Caco-2 (cell line): ENCODE measurements at places on chromosomes 13 and 19. TPM values are rescaled to one million over a fixed set of nuclear protein-coding genes. Genes with fewer than 3 reads are reported as not detected.

DNA sequence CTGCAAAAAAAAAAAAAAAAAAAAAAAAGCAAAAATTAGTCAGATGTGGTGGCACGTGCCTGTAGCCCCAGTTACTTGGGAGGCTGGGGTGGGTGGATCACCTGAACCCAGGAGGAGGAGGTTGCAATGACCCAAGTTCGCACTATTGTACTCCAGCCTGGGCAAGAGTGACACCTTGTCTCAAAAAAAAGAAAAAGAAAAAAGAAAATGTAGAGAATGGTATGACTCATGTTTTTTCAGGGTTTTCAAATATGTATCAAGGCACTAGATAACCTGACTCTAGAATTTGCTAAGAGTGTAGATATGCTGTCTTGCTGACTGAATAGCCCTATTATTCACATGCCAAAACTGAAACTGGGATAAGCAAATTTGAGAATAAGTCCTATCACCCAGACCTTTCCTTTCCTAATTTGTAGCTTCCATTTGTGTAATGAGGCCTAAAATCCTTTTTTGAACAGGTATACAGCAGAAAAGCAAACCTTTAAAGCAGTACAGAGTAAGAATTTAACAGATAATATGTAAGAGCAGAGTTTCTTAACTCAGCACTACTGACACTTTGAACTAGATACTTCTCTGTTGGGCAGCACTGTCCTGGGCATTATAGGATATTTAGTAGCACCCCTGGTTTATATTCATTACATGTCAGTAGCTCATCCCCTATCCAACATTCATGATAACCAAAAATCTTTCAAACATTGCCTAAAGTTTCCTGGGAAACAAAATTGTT is 108.6 kb downstream of the ELF1 start:
- no peak for DNase-seq

Gene TNFRSF19
- total RNA-seq: 63.4 and 66.4 TPM in 2 replicates

DNA sequence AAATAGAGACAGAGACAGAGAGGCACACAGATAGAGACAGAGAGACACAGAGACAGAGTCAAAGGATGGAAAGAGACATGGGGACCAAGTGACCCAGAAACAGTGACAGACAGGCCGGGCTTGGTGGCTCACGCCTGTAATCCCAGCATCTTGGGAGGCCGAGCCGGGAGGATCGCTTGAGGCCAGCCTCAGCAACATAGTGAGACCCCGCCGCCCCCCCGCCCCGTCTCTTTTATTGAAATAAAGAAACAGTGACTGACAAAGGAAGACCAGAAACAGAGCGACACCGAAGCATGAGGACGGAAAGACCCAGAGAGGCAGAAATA is 848 bp upstream of the NECTIN2 start:
- no peak for DNase-seq

Gene SHC2
- 1.3 and 2.4 TPM in 2 replicates for total RNA-seq

- DNase-seq: no peak
Measured at GRCh38 chr13:94325650-94326049, 153.8 kb downstream of the DCT start.

- DNase-seq: no peak
Measured at GRCh38 chr19:16920816-16921529, 32.2 kb downstream of the F2RL3 start.

Gene SPATA13
- total RNA-seq: 10.1 and 10.5 TPM in 2 replicates

GRCh38 chr13:46387064-46387851 is at the start of gene RUBCNL:
RUBCNL (minus strand) TSS chr13:46387252; CDS start chr13:46372475, 14,777 bp downstream.
- DNase-seq: peak; percentile 80

Gene ICAM5
- 2.5 and 3.2 TPM in 2 replicates for total RNA-seq

Gene LYL1
- total RNA-seq: 0.35 and 0.59 TPM in 2 replicates

GRCh38 chr13:70107125-70107497 is 515 bp upstream of the ATXN8OS start:
- DNase-seq: no peak

Gene ZNF345
- total RNA-seq: 0.23 and 0.32 TPM in 2 replicates

- no peak for DNase-seq
Measured at GRCh38 chr19:49861541-49862378, 5.6 kb downstream of the PNKP start.

GRCh38 chr13:105814902-105815250 is 720.6 kb downstream of the EFNB2 start:
- DNase-seq: no peak

DNA sequence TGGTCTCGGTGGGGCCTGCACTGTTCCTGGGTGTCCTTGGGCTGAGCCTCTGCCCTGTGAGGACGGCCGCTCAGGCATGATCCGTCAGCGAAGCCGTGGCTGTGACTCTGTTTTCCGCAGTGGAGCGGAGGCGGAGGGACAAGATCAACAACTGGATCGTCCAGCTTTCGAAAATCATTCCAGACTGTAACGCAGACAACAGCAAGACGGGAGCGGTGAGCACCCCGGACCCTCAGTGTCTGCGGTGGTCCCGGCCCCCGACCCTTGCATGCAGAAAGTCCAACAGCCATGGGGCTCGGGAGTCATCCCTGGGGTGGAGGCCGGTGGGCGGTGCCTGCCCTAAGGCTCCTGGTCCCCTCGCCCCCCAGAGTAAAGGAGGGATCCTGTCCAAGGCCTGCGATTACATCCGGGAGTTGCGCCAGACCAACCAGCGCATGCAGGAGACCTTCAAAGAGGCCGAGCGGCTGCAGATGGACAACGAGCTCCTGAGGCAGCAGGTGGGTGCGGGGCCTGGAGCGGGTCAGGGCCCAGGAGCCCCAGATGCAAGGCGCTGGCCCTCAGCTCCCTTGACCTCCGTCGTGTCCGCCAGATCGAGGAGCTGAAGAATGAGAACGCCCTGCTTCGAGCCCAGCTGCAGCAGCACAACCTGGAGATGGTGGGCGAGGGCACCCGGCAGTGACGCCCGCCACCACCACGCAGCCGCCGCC is 3.6 kb upstream of the HAMP start:
- no peak for DNase-seq

DNA sequence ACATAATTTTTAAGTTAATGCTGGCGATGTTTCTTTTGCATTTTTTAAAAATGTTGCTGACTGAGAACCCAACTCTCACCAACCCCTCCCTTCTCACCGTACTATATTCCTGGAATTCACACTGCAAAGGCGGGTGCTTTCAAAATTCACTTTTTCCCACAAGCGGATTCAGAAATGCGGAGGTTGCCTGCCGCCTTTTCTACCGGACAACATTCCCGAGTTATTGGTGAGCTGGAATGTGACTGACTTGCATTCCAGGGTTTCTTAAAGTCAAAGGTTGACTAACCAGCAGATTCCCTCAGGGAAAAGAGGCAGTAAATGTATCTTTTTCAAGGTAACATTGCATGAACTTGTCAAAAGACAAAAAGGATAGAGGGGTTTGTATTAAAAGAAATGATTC is 113.3 kb downstream of the RAB20 start:
- DNase-seq: peak; percentile 92

DNA sequence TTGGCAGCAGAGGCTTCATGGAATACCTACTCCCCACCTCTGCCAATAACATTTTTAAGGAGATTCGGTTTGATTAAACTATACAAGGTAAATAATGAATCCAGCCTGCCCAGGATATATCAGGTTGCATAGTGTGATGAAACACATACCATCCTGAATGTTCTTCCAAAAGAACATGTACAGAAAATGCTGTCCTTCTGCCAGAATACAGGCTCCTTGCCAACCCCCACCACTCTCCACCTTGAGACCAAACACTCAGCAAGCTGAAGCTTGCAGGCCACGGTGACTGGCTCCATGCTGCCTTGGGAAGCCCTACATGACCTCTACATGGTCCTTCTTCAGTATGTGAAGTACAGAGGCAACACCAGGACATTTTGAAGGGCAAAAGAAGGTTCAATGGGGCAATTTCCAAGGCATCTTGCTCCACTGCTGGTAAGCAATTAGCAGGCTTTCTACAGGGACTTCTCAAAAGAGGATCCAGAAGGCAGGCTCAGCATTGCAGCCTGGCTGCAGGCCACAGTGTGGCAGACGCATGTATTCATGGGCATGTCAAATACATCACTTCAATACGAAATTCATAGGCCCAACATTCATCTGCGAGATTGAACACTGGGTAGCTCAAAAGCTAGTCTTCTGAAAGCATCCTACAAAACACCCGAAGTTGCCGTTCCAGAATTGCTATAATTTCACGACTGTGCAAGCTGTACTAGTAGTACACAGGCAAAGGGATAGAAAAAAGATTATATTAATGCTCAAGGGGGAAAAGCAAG is 62.4 kb upstream of the SERP2 start:
- no peak for DNase-seq

DNA sequence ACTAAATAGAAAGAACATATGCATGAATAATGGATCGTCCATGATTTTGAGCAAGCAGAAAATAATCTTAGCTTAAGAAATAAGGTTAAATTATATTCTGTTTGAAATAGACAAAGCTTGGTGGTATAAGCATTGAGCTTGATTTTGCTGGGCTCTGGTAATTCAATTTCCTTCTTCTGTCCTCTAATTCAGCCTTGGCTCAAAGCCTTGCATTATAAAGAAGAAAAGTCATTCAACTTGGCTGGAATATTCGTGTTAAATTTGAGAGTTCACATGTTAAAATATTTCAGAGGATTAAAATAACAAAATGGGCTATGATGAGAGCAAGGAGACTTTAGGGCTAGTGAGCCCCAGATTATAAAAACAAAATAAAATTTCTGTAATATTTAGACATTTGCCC is 415.4 kb upstream of the PCDH20 start:
- no peak for DNase-seq

DNA sequence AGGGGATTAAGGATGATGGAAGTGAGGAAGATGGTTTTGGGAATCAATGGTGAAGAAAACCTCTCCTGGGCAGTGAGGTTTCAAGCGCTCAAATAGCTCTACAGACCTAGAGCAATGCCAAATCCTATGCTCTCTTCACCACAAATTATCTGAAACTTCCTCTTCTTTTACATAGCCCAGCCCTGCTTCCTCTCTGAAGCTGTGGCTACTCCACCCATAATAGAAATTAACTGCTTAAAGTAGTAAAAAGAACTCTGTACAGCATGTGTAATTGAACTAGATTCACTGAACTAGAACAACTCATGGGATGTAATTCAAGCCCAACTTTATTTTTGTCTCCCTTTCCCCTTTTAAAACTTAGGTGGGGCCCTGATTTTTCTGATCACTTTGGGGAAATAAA is 20.4 kb upstream of the IFT88 start:
- DNase-seq: no peak

DNA sequence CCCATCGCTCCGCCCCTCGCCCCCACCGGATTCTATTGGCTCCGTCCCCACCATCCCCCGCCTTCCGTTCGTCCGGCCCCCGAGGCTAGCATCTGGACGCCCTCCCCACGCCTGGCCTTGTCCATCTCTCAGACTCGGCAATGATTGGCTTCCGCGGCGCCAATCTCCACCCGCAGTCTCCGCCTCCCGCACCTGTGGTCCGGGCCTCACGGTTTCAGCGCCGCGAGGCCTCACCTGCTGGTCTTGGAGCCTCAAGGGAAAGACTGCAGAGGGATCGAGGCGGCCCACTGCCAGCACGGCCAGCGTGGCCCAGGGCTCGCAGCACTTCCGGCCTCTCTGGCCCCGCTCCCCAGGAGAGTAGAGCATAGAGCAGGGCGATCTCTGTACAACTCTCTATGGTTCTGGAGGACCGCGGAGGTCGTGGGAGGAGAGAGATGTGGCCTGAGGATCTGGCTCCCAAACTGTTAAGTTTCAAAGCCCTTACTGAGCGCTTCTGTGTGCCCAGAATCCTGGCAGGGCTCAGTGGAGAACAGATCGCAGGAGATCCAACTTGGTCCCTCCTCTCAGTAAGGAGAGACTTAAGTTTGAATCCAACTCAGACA is at the start of gene ERCC1:
Gene ERCC1 (minus strand): TSS at position 329 of the 602 bp plus-strand sequence. CDS start 543 bp downstream, outside the sequence.
- DNase-seq: peak; percentile 100

GRCh38 chr19:42475366-42475765 is 32.6 kb upstream of the CXCL17 start:
- DNase-seq: no peak

GRCh38 chr13:41059456-41060081 is 1.7 kb upstream of the WBP4 start:
- DNase-seq: no peak

GRCh38 chr13:25902891-25903341 is 148.9 kb downstream of the SHISA2 start:
- DNase-seq: no peak

Gene FUZ
- total RNA-seq: 0.75 and 0.93 TPM in 2 replicates

Gene ZNF112
- total RNA-seq: 4.2 and 6.1 TPM in 2 replicates

- DNase-seq: no peak
Measured at GRCh38 chr13:22399801-22400420, 729.0 kb downstream of the FGF9 start.

Gene SMAD9
- total RNA-seq: 1.2 TPM in 2 replicates

Gene UFM1
- 98.3 and 106 TPM in 2 replicates for total RNA-seq

Gene RNU6-9
- not detected in 2 replicates for total RNA-seq

DNA sequence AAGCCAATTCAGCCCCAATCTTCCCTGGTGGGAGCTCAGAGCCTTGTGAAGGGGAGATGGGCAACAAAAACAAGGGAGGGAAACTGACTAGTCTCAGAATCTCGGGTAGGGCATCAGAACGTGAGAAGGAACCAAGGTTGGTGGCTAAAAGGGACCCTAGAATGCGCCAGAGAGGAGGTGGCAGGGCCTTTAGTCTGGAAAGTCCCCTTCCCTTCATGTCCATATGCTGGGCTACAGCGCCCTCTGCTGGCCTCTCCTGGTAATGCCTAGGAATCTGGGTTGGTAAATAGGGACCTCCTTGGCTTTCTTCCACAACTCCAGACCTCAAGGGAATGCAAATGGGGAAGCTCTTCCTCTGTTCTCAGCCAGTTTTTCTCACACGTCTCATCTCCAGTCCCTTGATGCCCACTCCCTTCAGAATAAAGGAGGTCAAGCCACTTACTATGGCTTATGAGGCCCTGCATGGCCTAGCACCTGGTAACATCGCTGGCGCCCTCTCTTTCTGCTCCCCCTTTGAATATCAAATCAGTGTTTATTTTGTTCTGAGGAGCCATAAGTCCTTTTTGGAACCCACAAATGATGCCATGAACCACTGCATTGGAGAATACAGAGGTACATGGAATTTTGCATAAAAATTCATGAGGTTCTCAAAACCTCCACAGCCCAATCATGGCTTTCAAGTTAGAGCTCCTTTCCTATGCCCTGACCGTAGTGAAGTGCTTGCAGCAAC is 1.4 kb upstream of the CCDC97 start:
- peak; percentile 88 for DNase-seq

DNA sequence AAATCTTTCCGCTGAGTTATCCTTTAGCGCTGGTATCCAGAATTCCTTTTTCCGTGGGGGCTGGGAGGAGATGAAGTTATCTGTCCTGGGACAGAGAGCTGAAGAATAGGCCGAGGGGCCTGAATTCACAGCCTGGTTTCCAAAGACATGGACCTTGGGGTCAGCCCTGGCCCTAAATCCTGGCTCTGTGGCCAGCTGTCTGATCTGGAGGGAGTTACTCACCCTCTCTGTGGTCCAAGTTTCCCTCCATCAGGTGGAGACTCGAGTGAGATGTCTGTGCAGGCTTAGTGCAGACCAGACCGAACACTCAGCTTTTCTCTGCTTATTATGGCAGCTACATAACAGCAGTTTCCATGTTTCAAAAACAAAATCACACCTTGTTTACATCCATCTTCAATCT is 59.6 kb downstream of the CDADC1 start:
- DNase-seq: no peak

Gene NALCN
- total RNA-seq: not detected in 2 replicates
